ENCODE measurements at places on chromosomes 7 and 10. TPM values are rescaled to one million over a fixed set of nuclear protein-coding genes. Genes with fewer than 3 reads are reported as not detected.

DNA sequence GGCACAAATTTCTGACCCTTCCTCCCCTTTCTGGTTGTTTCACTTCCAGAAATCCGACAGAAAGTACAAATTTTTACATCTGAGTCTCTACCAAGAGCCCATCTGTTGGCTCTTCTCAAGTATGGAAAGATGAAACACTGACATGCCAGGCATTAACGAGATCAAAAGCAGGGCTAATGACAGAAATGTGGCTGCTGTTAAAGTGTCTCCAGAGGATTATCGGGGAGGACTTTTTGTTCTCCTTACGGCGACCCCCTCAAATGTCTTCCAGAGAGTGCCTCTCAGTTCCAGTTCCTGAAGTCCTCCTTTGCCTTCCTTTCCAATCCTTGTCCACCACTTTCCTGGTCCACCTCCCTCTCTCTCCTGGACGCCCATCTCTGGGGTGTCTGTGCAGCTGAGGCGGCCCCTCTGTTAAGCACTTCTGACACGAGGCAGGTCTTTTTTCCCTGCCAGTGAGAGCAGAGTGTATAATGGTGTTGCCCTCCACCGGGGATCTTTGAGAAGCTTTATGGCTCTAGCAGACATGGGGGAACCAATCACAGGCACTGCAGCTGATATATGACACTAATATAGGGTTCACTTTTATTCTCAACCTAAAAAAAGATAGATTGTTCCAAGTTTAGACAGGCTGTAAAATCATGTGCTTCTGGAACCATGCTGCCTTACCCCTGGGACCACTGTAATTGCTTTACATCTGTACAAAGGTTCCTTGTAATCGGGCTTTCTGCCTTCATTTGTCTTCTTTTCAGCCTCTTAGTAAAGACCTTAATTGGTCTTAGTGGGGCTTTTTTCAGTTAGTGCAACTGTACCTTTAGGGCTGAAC lies 757.1 kb downstream of the AUTS2 start:
- no peak for DNase-seq

GRCh38 chr7:116164552-116165306 lies 45.6 kb upstream of the TES start:
- no peak for DNase-seq

DNA sequence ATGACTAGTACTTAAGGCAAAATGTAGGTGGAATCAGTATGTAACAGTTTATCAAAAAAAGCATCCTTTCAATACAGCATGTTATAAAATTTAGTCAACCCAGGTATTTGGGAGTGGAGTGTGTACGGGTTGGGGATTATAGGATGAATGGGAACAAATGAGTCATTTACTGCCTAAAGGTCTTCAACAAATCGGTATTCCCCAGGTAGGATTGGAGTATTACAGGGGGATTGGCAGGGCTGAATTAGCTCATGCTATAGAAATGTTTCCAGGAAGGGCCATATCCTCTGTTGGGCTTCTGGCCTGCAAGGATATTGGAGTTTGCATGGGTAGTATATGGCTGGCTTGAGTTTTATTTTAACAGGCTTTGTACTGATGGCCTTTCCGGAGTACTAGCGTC lies 723.7 kb downstream of the SORCS1 start:
- DNase-seq, result no peak

- no peak for DNase-seq
Measured at GRCh38 chr7:130966246-130967009, 232.4 kb upstream of the KLF14 start.

GRCh38 chr10:30207485-30208052 lies 141.5 kb downstream of the MTPAP start:
- no peak for DNase-seq

GRCh38 chr7:3157566-3158287 lies 114.1 kb upstream of the CARD11 start:
- DNase-seq, result no peak

DNA sequence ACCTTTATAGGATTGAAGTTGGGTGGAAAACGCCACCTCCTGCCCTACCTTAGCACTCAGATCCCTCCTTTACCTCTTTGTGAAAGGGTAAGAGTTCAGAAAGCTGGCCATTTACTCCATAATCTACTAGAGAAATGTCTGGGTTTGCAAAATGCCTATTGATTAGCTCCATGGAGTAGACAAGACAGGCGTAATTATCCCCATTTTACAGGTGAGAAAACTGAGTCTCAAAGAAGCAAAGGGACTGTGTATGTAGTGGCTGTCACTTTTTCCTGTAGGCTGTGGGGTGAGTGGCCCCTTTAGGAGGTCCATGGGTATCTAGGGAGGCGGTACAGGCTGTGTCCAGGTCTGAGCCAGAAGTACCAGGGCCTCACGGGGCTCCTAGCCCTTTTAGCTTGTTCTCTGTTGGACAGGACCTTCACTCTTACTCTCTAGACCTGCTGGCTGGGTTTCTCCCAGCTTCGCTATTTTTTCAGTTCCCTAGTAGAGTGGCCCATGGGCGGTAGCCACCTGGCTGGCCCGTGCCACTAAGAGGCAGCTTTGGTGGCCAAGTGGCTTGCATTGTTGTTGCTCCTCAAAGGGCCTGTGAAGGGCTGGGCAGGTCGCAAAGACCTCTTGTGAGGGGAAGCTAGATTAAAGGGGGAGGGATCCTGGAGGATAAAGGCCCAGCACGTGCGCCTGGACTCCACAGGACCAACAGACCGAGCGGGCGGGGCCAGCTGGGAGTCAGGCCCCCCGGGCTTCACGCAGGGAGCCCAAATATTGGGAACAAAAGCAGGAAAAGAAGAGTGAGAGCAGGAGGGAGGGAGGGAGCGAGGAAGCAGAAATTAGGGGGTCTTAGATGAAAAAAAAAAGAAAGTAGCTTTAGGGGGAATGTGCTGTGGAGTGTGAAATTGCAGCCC lies 4.7 kb upstream of the PAX2 start:
- DNase-seq, result peak; percentile 87

- no peak for DNase-seq
Measured at GRCh38 chr10:5581670-5582566, 57.2 kb downstream of the CALML3 start.

- DNase-seq, result no peak
Measured at GRCh38 chr10:119917777-119918176, 25.2 kb downstream of the SEC23IP start.

GRCh38 chr7:102080019-102080433 lies 206.6 kb upstream of the SH2B2 start:
- DNase-seq, result no peak

GRCh38 chr10:74293686-74294371 lies 142.8 kb downstream of the ADK start:
- no peak for DNase-seq

DNA sequence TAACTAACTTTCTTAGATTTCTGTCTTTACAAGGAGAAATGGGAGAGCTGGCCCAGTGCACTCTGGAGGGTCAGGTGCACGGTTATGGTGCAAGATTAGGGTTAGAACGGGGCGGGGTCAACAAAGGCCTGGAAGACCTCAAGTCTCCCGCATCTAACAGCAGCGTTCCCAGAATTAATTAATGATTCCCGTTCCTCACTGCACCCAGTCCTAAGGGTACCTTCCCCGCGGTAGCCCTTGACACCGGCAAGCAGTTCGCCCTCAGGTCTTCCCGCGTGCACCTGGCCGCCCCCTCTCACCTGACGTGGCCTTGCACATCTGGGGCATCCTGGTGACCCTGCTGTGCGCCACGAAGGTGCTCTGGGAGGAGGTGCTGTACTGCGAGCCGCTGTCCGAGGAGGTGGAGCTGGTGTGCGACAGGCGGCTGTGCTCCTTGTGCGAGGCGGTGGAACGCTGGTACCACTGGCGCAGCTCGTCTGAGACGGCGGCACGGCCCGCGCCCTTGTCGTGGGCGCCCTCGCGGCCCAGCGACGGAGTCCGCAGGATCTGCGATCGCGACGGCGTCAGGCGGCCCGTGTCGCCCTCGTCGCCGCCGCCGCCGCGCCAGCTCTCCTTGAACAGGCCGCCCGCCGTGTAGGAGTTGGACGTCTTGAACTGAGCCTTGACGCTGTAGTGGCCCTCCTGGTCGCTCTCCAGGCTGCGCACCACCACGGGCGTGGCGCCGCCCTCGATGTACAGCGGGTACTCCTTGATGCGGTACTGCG lies 69.8 kb downstream of the PRPF18 start:
- no peak for DNase-seq

DNA sequence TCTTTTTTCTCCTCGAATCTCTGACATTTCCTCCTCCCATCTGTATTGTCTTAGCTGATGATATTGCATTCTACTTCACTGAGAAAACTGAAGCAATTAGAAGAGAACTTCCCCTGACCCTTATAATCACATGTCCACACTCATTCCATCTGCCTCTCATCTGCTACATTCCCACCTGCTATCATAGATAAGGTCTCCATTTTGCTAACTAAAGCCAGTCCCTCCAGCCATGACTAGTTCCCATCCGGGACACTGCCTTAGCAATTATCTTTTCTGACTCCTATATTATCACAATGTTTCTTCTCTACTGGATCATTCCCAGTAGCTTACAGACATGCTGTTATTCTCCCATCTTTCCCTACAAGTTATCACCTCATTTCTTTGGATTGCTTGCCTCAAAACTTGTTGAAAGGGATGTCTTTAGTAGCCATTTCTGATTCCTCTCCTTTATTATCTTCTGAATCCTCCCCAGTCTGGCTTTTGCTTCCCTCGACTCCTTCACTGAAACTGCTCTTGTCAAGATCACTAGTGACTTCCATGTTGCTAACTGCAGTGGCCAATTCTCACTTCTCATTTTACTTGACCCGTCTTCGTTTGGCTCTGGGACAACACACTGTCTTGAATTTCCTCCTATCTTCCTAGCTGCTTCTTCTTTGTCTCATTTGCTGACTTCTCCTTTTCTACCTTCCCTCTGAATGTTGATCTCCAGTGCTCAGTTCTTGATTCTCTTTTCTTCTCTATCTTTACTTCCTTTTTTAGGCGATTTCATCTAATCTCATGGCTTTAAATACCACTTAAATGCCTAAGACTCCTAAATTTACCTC lies 35.9 kb downstream of the FZD1 start:
- DNase-seq, result no peak

DNA sequence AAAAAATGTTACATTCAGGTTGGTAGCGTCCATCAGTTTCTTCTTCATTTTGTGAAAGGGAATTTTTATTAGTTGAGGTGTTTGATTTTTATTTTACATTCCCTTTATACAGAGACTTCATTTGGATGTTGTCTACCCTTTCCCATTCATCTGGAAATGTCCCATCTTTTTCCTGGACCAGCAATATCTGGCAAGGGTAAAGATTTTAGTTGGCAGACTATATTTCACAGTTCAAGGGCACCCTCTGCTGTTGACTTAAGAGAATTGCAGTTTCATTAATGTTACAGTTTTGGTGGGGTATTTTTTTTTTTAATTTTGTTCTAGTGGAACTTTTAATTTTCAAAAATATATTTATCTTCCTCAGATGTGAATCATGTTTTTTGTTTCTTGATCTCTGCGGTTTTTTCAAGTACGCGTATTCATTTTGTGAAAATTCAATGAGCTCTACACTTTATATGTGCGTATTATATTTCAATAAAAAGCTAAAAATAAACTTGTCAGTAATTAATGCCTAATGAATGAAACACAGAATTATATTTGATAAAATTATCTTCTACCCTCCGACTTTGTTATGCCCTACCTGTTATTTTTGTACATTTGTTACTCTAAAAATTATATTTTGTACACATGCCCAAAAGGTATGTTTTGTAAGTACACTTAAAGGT lies 97.9 kb upstream of the KLF14 start:
- peak; percentile 66 for DNase-seq

DNA sequence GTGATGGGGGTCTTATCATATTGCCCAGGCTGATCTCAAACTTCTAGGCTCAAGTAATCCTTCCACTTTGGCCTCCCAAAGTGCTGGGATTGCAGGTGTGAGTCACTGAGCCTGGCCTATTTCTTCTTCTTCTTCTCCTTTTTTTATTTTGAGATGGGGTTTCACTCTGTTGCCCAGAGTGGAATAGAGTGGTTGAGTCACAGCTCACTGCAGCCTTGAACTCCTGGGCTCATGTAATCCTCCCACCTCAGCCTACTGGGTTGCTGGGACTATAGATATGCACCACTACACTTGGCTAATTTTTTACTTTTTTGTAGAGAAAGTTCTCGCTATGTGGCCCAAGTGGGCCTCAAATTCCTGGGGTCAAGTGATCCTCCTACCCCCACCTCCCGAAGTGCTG lies 124.3 kb downstream of the SKIDA1 start:
- DNase-seq, result no peak

- peak; percentile 62 for DNase-seq
Measured at GRCh38 chr7:34900891-34901513, 136.3 kb downstream of the DPY19L1 start.

DNA sequence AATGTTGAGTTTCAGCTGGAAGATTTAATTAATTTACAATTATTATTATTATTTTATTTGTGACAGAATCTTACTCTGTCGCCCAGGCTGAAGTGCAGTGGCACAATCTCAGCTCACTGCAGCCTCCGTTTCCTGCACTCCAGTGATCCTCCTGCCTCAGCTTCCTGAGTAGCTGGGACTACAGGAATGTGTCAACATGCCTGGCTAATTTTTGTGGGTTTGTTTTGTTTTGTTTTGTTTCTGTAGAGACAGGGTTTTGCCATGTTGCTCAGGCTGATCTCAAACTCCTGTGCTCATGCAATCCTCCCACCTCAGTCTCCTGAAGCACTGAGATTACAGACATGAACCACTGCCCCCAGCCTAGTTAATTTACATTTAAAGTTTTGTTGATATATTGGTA lies 93.8 kb upstream of the MEOX2 start:
- no peak for DNase-seq

- DNase-seq, result peak; percentile 69
Measured at GRCh38 chr10:124542336-124542735, 80.7 kb downstream of the LHPP start.

- peak; percentile 68 for DNase-seq
Measured at GRCh38 chr10:2978111-2978510, 89.2 kb upstream of the PFKP start.

DNA sequence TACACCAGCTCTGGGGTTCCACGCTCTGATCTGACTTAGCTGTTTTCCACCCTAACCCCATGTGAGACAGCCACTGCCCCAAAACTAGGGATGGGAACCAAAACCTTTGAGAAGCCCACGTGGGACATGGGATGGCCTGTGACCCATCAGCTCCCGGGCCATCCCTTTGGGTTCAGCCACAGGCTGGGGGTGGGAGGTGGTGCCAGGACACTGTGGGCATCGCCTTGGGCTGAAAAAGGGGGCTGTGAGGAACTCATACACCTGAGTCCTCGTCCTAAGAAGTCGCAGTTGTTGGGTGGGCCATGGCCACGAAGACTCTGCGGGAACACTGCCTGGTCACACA lies 379.1 kb downstream of the DNAJB6 start:
- no peak for DNase-seq

Gene RAB11FIP2
- total RNA-seq, result 9.6 TPM

Gene RBAK
- total RNA-seq, result 11.3 TPM

Gene ASB4
- total RNA-seq, result not detected

Gene PRXL2A
- 36.1 TPM for total RNA-seq

Gene AQP1
- total RNA-seq, result not detected

Gene CHST3
- 4.1 TPM for total RNA-seq

Gene CYP3A5
- total RNA-seq, result not detected

Gene SPDYE2
- not detected for total RNA-seq

Gene ZNF25
- total RNA-seq, result 1.2 TPM

Measured in H7 (cell line).